ENCODE measurements at places on chromosomes 7 and 10.

DNA sequence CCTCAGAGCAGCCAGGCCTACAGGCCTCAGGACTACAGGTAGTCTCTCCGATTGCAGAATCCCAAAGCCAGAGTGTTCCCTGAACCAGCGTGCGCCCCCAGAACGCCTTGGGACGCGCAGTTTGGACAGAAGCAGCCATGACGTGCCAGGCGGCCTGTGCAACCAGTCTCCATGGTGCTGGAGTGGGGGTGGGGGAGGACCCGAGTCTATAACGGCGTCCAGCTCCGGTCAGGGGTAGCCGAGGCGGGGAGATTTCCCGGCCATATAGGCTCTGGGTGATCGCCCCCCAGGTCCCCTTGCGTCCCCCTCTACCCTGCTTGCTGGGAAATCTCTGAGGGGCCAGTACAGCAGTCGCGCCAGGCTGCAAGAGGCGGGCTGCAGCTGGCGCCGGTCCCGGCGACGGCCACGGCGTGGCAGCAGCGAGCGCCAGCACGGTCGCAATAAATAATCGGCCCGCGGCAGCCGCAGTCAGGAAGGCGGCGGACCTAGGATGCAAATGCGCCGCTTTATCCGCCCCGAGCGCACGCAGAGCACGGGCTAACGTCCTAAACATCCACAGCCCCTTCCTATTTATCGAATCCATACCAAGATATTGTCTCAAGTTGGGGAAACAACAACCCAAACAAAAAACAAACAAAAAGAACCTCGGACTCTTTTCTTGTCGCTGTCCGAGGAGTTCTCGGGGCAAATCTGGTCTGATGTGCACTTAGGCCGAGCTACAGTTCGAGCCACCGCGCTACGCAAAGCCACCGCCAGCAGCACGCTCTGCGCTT is 1.6 kb downstream of the HOXA3 start:
- peak; percentile 58 for DNase-seq

DNA sequence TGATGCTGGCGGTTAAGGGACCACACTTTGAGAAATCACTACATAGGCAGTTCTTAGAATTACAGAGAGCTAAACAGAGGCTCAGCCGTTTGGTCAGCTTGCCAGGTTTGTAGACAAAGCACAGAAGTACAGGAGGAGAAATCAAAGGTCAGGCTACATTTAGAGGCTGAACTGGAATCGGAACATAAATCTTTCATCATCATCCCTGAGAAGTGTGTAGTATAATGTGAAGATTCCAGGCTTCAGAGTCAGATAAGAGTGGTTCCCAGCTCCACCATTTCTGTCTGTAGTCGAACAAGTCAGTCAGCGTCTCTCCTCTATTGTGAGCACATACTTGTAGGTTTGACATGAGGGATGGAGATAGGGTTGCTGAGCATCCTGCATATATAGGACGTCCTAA is 18.9 kb downstream of the CDK1 start:
- DNase-seq: no peak

DNA sequence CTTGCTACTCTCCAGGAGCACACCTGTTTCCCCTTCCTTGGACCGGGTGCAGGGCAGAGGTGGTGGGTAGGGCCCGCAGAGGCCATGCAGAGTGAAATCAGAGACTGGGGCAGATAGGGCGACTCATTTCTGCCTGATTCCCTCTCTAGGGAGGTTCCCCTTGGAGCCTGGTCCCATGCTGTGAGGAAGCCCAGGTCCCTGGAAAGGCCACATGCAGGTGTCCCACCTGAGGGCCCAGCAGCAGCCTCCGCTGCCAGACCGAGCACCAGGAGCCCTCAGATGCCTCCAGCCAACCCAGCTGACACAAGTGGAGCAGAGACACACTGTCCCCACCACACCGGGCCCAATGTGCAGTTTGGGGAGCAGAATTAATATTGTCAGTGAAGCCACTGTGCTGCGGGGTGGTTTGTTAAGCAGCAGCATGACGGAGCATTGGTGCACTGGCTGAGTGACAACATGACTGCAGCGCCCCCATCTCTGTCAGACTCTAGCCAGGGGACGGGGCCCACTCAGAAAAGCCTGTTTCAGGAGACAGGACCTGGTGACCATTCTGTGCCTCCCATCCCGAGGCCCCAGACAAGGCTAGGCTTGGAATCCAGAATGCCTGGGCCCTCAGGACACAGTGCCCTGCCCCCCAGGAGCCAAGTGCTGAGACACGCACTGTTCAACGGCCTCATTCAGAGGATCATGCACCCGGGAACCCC is 30.4 kb upstream of the RET start:
- no peak for DNase-seq

- DNase-seq: no peak
Measured at GRCh38 chr7:47428052-47428767, 153.7 kb downstream of the TNS3 start.

GRCh38 chr7:114639451-114639850 is 224.8 kb downstream of the FOXP2 start:
- no peak for DNase-seq

DNA sequence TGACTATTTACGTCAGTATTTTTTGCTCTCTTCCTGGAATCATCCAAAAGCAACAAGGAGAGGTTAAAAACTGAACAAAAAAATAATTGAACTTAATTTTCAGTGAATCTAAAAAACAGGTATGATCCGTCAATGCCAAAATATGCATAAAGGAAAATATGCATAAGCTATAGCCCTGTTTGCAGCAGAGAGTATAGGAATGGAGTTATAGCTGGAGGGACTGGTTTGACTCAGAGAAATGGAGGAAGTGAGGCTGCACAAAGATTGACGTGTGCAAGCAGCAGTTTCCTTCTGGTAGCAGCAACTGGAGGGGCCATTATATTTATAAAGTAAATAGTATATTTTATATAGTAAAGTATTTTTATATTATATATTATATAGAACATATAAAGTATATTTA is 37.1 kb downstream of the GNG11 start:
- DNase-seq: no peak

DNA sequence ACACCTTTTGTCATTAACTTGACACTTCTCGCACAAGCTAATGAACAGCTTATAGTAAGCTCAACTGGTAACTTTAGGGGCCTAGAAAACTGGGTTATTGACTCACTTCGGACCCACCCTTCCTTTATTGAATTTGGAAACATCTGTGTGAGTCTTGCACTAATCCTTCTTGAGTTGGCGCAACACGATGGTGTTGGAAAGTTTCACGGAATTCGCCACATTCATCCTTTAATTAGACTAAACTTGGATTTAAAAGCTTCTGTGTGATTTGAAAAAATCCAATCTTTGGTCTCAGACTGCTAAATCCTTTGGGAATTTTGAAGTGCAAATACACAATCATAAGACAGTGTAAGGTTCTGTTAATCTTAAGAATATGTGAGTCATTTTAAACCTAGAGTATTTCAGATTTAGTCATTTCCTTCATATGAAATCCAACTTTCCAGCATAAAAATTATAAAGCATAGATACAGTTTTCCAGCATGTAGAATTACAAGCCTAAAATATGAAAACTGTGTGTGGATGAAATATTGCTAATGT is 15.1 kb downstream of the FZD8 start:
- no peak for DNase-seq

GRCh38 chr10:98332623-98333269 is 64.8 kb upstream of the LOXL4 start:
- no peak for DNase-seq

DNA sequence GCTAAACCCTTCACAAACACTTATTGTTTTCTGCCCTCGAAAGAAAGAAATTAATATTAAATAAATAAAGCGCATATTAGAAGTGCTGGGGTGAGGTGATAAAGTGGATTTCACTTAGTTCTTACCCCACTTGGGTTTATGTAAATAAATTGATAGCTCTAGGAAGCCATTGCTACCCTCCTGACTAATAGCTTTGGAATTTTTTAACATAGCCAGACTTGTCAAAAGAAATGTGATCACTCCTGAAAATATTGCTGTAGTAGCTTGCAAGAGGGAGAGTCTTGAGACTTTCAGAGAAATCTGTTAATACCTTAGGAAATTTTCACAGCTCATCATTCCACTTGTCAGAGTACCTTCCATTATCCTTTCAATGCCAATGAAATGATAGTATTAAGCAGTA is 7.6 kb downstream of the ARL5B start:
- no peak for DNase-seq

DNA sequence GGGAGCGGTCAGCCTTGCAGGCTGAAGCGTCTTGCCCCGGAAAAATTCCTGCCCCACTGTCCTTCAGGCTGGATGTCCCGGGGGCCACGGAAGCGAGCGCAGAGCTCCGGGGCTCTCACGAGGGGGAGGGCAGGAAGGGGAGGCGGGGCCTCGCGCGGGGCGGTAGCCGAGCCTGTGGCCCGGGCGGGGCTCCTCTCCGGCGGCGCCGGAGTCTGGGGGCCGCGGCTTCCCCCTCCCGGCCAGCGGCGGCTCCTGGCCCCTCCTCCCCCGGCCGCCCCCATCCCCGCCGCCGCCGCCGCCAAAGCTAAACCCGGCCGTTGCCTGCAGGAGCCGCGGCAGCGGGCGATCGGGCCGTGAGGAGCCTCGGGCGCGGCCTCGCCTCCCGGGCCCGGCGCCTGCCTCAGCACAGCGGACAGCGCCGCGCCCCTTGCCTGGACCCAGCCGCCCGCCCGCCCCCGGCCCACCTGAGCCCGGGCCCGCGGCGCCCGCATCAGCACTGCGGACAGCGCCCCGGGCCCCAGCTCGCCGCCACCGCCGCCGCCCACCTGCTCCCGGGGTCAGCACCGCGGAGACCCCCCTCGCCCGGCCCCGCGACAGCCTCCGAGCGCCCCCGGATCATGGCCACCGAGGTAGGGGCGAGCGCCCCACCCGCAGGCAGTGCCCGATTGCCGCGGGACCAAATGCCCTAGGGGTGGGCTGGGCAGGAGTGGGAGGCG is at the start of gene GOLGA7B:
Gene GOLGA7B (plus strand): TSS at position 157 of the 716 bp plus-strand sequence. CDS start 461 bp downstream, at position 618.
- peak; percentile 55 for DNase-seq

DNA sequence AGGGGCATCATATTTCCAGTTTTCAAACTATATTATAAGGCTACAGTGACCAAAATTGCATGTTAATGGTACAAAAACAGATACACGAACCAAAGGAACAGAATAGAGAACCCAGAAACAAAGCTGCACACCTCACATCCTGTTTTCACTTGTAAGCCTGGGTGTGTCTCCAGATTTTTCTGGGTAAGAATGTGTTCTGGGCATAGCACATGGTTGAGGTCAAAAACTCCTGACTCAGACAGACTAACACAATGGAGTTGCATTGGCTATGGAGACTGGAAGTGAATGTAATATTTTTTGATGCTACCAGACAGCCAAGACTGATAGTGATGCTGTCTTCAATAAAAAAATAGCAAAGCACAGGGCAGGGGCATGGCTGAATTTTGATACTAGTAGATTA is 1175.2 kb downstream of the NXPH1 start:
- no peak for DNase-seq

DNA sequence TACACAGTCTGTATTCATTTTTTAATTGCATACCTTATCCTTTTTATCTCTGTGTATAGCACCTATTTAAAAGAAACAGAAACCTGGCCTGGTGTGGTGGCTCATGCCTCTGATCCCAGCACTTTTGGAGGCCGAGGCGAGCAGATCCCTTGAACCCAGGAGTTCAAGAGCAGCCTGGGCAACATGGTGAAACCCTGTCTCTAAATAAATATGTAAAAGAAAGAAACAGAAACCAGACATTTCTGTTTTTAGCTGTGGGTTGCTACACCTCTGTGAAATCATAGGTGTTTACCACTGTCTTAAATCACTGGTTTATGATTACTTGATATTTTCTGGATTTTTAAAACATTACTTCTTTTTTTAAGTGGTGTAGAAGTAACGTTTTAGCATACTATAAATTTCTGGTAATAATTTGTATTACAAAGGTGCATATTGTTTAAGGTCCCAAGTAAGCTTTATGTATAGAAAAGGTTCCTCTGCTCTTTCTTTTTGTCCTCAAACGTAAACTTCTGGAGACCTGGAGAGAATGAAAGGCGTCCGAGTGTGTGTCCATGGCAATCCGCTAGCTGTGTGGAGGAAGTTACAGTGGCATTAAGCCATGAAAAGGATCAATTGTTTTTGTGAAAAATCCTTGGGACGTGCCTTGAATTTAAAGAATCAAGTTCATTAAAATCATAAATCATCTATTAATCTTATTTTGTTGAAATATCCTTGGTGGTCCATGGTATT is 41.1 kb downstream of the PTPRZ1 start:
- DNase-seq: no peak

- no peak for DNase-seq
Measured at GRCh38 chr7:12921751-12922345, 234.4 kb downstream of the ARL4A start.

- DNase-seq: no peak
Measured at GRCh38 chr7:107064255-107064654, 19.8 kb downstream of the PRKAR2B start.

- DNase-seq: no peak
Measured at GRCh38 chr10:20446561-20447193, 450.4 kb downstream of the NEBL start.

GRCh38 chr10:99849536-99849935 is 67.1 kb downstream of the ABCC2 start:
- DNase-seq: no peak

DNA sequence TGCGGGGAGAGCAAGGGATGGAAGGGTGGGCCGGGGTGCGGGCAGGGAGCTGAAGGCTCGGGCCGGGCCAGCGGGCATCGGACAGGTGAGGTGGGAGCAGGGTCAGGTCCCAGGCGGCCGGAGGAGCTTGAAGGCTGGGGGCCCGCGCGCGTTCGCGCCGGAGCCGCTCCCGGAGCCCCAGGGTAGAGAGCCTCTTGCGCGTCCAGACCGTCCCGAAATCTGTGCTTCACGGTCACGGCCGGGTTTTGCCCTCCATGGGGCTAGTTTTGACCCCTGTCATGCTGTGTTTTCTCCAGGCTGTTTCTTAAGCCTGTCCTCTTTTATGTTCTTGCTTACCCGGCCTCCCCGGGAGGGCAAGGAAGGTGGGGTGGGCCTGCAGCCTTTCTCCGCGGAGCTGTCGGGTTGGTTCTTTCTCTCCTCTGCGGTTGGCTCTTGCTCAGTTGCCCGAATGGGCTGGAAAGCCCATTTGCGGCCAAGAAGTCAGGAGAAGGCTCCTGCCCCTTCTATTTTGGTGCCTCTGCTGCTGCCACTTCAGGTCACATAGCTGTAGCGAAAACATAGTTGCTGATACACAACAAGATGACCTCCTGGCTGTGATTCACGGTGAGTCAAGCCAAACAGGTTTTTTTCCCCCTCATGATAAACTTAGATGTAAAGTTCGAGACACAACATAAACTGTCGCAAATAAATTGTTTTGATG is 650 bp downstream of the UBE2D1 start:
- no peak for DNase-seq

- DNase-seq: no peak
Measured at GRCh38 chr7:78279457-78279856, 480.9 kb downstream of the PHTF2 start.

- DNase-seq: no peak
Measured at GRCh38 chr7:116030651-116031276, at the start of gene TFEC. Gene TFEC, minus strand, starts transcription at chr7:116030763. Its CDS starts 46,322 bp downstream, at chr7:115984441.

DNA sequence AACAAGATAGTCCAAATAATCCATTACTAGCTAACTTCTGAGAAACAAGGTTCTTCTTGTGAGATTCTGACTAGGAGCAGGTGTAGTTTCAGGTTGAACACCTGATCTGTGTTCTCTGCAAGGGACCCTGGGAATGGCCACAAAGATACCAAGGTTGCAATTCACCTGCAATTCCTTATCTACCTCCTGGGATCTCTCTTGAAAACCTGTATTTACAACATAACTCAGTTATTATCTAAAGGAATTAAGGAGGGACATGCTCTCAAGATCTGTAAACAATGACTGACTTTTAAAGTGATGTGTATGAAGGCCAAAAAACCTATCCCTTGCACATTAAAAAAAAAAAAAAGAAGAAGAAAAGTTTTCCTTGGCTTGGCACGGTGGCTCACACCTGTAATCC is 54.8 kb downstream of the ABLIM1 start:
- DNase-seq: no peak
